Stimulated activated CD4-positive, alpha-beta T cell treated with anti-CD3 and anti-CD28 coated beads, Interleukin-15, amount 100 ng/mL, for 24 hours (primary cell): ENCODE measurements at places on chromosomes 6 and 20.
A peak's percentile ranks its signal among the peaks of the same experiment; 100 is the strongest.

DNA sequence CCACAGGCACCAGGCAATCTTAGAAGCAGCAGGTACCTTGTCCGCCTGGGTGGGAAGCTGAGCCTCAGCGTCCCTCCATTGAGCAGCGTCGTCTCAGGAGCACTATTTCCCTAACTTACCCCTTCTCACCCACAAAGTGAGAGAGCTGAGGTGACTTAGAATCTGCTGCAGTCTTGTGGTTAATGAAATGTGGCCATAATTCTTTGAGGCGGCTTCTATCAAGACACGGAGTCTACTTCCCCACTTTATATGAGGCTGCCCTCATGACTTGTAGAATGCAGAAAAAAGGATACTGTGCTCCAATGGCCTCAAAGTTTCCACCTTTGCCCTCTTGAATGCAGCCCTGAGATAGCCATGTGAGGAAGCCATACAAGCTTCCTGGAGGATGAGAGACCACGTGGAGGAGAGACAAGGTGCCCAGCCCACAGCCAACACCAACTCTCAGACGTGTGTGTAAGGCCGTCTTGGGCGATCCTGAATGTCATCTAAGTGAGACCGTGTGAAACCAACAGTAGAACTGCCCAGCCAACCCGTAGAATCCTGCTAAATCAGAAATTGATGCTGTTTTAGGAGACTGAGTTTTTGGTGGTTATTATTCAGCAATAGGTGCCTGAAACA, 9.1 kb upstream of the TAGAP start:
- DNase-seq, result no peak

DNA sequence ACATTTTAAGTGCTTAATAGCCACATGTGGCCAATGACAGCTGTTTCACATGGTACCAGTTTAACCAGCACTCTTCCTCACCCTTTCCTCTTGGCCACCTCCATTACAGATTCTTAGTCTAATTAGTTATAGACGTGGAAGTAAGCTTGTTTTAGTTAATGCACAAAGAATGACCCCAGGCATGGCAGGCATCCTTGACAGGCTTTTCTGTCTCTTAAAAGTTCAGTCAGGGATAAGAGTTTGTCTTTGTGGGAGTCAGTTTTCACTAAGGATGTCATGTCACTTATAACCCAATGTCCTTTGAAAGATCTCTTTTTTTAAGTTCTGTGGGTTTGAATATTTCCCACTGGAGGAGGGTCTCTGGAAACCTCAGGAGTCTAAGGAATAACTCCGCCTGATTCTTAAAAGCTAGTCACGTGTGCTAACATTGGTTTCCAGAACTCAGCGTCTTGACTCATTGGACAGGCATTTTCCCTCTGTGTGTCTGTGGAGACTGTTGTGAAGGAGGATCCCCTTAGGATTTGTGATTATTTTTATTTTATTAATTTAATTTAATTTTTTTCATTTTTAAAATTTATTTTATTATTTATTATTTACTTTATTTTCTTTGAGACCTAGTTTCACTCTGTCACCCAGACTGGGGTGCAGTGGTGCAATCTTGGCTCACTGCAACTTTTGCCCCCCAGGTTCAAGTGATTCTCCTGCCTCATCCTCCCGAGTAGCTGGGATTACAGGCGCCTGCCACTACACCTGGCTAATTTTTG, 171.4 kb downstream of the ZFAND3 start:
- no peak for DNase-seq

GRCh38 chr6:122052346-122052900, 347.0 kb upstream of the HSF2 start:
- DNase-seq, result no peak

DNA sequence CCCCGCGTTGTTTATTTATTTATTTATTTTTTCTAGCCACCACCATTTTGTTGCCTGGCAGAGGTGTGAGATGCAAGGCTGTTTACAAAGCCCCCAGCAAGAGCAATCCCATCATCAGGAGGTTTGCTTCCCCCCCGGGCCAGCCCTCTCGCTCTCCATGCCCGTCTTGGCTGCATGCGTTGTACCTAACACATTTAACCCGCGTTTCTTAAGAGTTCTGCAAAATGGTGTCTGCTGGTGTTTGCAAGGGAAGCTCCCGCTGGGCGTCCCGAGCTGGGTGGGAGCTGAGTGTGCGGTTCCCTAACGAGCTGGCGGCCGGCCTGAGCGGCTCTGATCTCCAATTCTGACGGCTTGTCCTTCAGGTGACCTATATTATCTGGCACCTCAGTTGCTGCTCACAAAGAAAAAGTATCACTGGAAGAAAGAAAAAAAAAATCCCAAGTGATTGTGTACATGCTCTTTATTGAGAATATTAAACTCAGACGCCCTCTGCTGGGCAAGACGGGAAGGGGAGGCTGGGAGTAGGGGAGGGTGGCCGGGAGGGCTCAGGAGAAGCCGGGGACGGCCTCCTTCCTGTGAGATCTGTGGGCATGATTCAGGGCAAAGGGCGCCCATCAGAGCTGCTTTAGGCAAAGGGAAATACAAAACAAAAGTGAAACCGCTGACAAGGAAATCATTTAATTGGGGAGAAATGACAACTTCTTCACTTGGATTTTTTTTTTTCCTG, 154.8 kb downstream of the BCAS1 start:
- peak; percentile 97 for DNase-seq

DNA sequence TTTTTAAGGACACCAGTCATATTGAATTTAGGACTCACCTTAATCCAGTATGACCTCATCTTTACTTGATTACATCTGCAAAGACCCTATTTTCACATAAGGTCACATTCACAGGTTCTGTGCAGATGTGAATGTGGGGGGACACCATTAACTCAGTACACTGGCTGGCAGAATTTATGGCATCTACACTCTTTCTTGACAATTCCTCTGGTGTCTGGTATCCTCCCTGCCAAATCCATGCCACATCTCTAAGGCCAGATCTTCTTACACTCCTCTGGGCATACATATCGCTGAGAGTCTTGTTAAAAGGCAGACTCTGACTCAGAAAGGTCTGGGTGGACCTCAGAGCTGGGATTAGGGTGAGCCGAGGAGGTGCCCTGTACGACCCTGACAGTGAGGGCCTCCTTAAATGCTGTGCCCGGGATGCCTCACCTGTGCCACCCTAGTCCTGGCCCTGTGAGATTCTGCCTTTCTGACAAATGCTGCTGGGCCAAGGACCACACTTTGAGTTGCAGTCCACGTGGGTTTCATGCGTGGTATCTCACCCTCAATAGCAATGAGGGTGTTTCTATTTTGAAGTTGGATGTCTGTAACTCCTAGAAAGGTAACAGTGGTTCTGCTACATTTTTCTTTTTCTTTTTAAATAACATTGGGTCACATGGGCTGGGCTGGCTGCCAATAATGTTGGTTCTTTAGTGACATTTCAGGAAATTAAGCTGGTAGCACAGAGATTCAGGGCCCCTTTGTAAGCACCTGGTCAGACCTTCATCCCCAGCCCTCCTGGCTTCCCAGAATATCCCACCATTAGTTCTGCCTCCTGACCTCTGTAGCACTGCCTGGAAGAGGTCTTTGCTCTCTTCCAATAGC, 17.2 kb upstream of the LRRN4 start:
- DNase-seq, result no peak

- DNase-seq, result no peak
Measured at GRCh38 chr6:140366991-140367390, 992.5 kb upstream of the CITED2 start.

- no peak for DNase-seq
Measured at GRCh38 chr6:158011980-158012566, 30.4 kb downstream of the SYNJ2 start.

GRCh38 chr20:42361402-42361970, 743.3 kb upstream of the CHD6 start:
- no peak for DNase-seq
